ENCODE measurements at places on chromosomes 3 and 15.
A peak's percentile ranks its signal among the peaks of the same experiment; 100 is the strongest.

- DNase-seq = no peak
Measured at GRCh38 chr3:188979669-188980310, 192.0 kb upstream of the TPRG1 start.

DNA sequence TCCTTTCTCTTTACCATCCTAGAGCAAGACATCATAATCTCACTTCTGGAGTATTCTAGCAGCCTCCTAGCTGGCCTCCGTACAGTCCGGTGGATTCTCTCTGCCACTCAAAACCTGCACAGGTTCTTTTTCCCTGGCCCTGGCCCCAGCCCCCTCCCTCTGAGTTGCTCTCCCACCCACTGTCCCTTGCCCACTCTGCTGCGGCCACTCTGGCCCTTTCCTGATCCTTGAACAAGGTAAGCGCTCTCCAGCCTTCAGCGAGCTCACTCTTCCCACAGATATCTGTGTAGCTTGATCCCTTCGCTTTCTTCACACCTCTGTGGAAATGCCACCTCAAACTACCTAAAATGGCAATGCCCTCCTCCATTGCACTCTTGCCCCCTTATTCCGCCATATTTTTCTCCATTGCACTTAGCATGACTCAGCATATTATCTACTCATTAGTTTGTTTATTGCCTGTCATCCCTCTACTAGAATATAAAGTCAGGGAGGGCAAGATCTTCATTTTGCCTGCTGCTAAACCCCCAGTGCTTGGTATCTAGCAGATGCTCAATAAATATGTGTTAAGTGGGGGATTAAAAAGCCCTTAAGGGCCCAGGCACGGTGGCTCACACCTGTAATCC, 65.6 kb upstream of the ATP13A3 start:
- no peak for DNase-seq

DNA sequence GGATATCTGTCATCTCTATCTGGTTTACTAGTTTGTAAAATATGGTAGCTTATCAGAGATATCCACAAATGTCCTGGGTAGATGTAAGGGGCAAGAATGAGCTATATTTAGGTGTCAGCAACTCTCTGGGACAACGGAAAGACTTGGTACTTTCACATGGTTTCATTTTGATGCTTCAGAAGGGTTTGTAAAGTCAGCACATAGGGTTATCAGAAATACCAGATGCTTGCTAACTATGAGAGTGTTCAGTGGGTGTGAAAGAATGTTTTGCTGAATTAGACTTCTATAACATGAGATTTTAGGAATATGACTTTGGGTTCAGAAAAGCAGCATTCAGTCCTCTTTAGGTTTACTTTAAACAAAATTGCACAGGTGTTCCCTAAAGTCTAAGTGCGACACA, 466.5 kb upstream of the PDZRN3 start:
- DNase-seq = no peak

DNA sequence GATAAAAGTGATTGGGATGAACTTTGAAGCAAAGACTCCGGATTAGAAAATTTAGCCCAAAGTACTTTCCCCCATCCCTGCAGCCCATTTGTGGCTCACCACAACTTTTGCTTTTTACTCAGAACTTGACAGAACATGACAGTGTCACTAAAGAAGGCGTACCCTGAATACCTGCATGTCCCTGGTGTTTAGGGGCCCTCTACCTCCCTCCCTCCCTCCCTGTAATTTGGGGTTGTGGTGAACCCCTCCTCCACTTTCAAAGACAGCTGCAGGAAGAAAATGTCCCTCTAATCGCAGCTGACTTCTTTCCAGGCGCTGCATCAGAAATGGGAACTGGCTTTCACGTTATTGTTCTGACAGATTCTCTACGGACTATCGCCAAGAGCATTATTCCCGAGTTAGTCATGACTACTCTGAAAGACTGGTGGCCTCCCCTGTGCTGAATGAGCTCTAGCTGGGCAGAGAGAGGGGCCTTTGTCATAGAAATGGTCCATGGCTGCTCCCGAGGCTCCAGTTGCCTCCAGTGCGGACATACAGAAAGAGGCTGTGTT, 93.2 kb upstream of the ARHGEF3 start:
- peak; percentile 72 for DNase-seq

DNA sequence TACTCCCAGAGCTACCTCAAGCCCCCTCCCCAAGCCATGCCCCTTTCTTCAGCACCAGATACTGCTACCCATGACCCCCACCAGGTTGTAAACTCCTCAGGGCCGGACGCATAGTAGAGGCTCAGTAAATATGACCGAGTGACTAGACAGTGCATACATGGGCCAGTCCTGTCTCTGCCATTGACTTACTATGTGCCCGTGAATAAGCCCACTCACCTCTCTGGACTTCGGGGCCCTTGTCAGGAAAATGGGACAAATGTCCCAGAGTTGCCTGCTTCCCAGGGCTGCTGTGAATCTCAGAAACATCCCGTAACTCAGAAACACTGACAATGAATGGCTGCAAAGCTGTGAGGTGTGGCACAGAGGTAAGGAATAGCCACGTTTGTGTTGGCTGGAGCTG, 48.2 kb upstream of the FGD5 start:
- no peak for DNase-seq

GRCh38 chr3:4704552-4704951, 211.4 kb downstream of the ITPR1 start:
- no peak for DNase-seq

DNA sequence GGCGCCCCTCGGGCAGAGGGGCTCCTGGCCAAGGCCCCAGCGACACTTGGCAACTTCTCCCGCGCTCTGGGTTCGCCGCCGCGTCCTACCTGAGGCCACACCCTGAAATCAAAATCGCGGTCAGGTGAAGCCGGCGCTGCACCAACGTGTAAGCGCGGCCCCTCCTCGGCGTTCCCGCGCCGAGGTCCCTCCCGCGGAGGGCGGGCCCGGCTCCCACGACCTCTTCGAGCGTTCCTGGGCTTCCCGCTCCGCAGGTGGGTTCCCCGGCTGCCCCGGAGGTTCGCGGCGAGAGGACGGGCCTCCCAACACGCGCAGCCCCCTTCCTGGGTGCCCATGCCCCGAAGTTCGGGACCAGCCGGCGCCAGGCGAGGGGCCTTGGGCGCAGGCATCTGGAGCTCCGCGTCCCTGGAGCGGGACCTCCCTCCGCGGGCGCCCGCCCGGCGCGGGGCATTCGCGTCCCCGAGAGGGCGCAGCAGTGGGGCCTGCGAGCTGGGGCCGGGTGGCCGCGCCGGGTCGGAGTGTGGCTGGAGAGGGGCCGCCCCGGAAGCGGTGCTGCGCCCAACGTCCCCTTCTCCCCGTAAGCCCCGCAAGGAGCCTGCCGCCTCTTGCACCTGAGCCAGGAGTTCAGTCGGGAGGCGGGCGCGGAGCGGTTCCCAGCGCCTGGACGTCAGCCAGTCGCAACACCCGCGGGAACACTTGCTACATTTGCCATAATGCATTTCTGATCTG, 13.7 kb downstream of the PAK6 start:
- DNase-seq = no peak

DNA sequence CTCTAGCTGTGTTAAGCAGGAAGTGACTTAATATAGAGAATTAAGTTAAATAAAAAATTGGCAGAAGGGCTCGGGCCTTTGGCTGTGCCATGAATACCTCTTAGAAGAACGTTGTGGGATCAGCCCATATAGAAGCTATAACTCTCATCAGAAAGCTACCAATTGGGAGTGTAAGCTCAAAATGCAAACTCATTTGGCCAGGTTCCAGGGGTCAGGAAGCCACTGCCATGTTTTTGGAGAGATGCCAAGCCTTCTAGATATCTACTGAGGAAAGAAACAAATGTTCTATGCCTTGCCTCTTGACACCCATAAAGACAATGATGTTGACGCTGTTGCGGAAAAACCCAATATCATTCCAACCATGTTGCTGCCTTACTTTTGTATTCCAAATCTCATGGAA, 475.2 kb upstream of the TGFBR2 start:
- DNase-seq = no peak

- no peak for DNase-seq
Measured at GRCh38 chr3:164522073-164522763, 556.1 kb downstream of the SI start.

DNA sequence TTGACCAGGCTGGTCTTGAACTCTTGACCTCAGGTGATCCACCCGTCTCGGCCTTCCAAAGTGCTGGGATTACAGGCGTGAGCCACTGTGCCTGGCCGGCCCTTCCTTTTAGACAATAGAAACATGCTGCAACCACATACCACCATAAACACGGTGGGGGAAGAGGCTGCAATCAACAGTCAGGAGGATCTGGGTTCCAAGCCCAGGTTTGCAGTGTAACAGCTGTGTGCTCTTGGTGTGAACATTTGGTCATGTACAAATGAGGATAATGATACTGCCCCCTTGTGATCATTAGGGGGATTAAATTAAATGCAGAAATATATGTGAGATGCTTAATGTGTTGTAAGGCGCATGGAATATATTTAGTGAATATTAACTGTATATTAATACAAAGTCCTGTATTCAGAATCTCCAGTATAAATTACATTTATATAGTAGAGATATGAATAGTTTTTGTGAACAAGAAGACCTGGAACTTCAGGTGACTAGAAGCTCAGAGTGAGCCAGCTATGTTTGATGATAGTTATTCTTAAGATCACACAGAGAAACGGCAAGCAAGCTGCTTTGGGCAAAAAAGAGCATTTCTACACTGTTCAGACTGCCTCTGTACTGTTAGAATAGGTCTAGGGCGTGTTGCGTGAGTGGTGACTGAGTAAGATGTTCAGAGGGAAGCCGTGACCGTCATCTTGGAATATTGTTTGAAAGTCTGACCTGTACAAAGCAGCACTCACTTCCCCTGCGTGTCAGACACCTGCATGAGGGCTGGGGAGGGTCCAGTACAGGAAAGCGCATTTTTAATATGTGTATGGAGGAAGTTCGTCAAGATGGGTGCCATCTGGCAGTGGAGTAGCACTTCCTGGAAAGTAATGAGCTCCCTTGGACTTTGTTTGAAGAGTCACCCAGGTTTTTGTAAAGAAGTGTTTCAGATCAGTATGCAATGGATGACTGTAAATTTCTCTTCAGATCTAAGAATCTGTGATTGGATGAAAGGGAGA, 125.8 kb downstream of the PGPEP1L start:
- DNase-seq = peak; percentile 34

GRCh38 chr3:74080056-74080461, 455.3 kb upstream of the PDZRN3 start:
- DNase-seq = no peak

DNA sequence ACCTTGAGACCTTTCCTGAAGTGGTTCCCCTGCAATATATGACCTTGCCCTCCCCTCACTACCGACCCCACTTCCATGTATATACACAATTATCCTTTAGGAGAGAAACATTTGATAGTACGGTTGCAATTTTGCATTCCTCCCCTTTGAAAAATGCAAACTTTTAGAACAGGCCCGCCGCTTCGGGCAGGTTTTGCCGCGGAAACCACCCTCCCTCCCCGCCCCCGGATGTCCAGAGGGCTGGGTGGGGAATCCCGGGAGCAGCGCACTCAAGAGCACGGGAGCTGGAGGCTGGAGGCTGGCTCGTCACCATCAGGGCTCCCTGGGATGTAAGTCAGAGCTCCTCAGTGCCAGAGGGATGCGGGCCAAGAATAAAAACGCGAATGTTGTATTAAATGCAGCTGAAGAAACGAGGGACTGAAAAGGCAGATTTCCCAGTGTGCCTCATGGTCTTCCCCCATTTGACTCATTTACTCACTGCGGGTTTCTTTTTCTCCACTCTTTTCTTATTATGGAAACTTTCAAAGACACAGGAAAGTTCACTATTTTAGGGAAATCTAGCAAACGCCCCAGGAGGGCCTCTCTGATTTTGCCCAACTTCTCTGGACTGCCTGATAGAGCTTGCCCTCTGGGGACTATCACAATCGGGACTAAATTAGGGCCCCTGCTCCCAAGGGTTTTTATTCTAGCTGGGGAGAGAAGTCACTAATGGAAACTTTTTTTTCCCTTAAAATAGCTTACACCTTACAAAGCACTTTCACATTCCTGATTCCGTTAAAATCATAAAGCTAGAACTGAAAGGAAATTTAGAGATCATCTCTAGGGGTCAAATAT, 2.9 kb upstream of the USP3 start:
- no peak for DNase-seq

GRCh38 chr3:151393146-151393830, 8.7 kb upstream of the P2RY12 start:
- no peak for DNase-seq

GRCh38 chr3:33137691-33138090, 23.9 kb downstream of the CRTAP start:
- no peak for DNase-seq

GRCh38 chr3:174414902-174415301, 444.2 kb upstream of the NAALADL2 start:
- DNase-seq = no peak

- no peak for DNase-seq
Measured at GRCh38 chr3:189680723-189681122, 49.5 kb downstream of the TP63 start.

DNA sequence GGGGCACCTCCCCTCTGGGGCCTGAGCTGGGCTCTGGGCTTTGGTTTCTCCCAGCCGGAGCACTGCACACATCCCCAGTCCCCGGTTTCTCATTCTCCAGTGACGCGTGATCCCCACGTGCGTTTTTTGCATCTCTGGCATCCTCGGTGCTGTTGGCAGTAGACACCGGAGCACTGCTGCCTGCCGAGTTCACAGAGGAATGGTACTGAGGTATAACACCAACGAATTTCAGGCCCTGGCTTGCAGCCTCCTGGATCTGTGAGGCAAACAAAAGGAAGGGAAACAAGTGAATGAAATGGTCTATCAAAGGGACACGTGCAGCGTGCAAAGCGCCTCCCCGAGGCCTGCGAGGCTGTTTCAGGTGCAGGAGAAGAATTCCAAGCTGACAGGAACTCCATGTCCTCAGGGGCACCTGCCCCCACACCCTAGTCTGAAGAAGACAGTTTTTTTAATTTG, 112.9 kb downstream of the OXNAD1 start:
- DNase-seq = no peak

- no peak for DNase-seq
Measured at GRCh38 chr3:94146455-94146854, 83.6 kb downstream of the NSUN3 start.

GRCh38 chr15:60419753-60420152, 22.0 kb upstream of the ANXA2 start:
- DNase-seq = no peak

GRCh38 chr3:143654906-143655305, 193.4 kb downstream of the SLC9A9 start:
- no peak for DNase-seq

GRCh38 chr3:12188681-12189287, 30.1 kb upstream of the TIMP4 start:
- no peak for DNase-seq

GRCh38 chr3:98583766-98584165, 9.6 kb downstream of the CPOX start:
- no peak for DNase-seq

DNA sequence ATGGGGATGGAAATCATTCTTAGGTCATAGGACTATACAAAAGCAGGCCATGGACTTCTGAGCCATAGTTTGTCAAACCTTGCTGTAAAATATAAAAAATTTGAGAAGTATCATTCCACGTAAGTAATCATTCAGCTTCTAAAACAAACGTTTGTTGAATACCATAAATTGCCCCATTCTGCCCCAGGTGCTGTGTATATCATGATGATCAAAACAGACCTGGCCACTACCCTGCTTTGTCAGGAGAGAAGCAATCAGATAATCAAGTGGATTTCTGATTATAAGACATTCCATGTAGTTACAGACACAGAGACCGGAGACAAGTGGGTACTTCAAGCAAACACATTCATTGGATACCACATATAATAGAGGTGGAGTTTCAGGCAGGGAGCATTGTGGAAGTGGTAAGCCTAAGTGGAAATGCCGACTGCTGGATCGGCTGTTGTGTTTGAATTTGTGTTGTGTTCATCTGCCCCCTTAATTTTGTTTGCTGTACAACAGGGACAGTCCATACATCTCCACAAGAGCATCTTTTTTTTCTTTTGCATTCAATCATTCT, 61.7 kb downstream of the TGFBR2 start:
- no peak for DNase-seq

GRCh38 chr3:66454464-66454859, 46.4 kb downstream of the LRIG1 start:
- no peak for DNase-seq

All from hippocampal formation (tissue), 2 donors.